Muscle of back (tissue), 13 donors: ENCODE measurements at places on chromosomes 7 and 10.

DNA sequence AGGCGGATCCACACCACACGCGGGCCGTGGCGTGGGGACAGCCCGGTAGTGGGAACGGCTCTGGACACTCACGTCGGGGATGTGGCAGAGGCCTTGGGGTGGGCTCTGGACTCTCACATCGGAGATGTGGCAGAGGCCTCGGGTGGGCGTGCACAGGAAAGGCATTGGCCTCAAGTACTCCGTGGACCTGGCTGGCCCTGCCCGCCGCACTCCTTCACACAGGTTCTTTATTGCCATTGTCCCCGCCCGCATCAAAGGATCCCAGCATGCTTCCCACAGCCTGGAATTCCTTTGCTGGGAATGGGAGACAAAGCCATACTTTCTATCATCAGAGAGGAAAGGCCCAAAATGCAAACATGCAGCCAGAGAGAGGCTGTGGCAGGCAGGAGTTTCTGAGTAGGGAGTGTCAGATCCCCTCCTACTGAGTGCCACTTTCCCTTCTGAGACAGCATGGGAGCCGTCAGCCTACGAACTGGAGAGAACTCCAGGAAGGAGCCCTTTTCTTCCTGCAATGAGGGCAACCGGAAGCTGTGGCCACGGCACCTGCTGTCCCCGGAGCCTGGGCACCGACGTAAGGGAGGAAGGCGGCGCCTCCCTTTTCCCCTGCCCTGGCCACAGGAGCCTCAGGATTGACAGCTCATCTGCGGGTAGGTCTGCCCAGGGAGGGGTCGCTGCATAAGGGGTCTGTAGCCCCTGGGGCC, 51.5 kb downstream of the RBM17 start:
- no peak for DNase-seq

DNA sequence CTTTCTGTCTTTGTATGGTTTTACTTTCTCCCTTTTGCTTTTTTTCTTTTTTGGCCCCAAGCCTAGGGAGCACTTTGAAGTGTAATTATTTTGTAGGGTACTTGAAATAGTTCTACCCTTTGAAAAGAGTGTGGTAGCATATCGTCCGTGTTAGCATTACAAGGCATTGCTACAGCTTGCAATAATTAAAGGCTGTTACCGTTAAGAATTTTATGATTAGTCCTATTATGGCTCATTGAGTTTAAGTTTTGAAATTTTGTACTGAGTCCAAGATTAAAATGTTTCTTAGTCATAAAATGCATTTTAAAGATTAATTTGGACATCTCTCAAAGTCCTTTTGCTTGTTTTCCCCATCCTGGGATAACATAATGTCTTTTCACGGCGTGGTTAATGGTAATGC, 490.0 kb upstream of the LRRN3 start:
- no peak for DNase-seq

- no peak for DNase-seq
These were observed 30.1 kb downstream of the HOXA1 start for GRCh38 chr7:27065709-27066108.

DNA sequence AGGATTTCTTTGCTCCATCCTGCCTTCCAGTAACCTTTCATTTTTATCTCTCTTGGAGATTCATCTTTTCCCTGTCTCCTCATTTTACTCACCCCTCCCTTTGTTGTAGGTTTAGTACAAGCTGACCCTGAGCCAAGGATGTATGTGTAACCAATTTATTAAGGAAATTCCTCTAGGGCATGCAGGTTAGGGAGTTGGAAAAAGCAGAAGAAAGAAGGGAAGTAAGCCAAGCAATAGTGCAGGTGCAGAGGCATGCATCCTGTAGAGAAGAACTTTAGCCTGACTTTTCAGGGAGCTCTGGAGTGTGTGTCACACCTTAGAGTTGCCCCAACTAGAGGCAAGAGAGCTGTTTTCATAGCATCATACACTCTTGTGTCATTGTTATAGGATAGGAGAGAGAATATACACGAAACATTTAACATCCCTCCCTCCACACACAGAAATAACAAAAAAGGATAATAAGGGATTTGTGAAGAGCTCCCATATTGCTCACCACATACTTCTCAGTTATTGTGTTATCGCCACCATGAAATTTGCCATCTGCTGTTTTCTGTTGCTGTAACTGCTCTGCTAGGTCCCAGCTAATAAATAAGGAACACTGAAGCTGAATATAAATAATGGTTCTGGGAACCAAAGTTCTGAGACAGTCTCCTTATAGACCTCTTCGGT, 21.8 kb upstream of the SEMA3C start:
- no peak for DNase-seq

- DNase-seq, result no peak
These were observed 10.7 kb downstream of the APBB1IP start for GRCh38 chr10:26448706-26449435.

DNA sequence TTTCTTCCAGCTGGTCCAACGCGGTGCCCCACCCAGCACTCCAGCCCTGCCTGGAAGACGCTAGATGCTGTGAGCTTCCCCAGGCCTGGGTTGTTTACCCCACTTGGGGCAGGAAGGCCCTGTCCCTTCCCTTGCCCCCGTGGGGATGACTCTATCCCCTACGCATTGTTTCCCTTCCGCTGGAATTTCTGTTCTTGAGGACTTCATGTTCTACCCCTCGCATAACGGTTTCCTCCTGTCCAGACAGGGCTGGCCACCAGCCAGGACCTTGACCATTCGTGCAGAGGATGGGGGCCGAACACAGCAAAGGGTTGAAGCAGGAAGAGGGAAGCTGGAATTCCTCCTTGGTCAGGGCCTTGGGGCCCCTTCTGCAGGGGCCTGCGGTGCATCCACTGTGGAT, 14.7 kb upstream of the SERPINE1 start:
- no peak for DNase-seq

- no peak for DNase-seq
These were observed 38.2 kb downstream of the CCDC71L start for GRCh38 chr7:106622654-106623314.

GRCh38 chr10:103856797-103857170, 1.4 kb upstream of the SH3PXD2A start:
- DNase-seq, result no peak

DNA sequence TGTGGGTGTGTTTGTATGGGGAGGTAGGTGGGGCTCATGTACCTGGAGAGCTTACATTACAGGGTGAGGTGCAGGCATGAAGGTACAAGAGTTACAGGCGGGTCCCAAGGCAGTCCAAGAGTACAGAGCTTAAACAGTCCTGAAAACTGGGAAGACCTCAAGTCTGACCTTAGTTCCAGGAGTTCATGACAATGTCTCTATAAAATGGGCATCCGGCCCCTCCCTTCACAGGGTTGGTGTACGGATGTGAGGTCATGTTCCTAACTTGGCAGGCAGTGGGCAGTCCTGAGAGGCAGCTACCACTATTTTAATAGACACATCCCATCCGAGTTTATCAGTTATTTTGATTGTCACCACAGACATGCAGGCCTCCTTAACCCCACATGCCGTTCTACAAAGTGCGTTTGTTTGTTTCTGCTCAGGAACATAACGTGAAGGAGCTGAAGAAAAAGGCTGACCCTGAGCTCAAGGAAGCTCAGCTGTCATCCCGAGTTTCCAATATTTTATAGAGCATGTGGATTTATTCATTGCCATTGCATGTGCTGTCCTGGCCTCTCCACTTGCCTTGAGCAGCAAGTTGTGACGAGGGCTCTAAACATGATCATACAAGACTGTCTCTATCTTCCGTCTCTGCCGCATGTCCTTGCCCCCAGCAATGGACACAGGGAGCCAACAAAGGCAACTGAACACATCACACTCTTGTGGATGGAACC, 647.5 kb upstream of the IGFBP3 start:
- DNase-seq, result no peak

- DNase-seq, result no peak
These were observed 39.4 kb downstream of the CTBP2 start for GRCh38 chr10:125121003-125121402.

DNA sequence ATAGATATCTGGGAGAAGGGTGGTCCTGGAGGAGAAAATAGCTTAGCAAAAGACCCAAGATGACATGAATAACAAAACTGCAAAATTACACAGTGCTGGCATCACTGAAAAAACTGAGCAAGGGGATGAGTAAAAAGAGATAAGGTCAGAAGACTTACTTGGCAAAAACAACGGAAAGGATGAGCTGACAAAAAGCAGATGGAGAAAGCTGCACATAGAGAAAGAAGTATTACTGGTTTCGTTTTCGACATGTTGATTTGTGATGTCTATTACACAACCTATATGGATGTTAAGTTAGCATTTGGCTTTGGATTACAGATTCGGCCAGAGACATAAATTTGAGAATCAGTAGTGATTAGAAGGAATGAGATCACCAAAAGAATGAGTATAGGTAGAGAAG, 132.1 kb downstream of the MACC1 start:
- DNase-seq, result no peak

DNA sequence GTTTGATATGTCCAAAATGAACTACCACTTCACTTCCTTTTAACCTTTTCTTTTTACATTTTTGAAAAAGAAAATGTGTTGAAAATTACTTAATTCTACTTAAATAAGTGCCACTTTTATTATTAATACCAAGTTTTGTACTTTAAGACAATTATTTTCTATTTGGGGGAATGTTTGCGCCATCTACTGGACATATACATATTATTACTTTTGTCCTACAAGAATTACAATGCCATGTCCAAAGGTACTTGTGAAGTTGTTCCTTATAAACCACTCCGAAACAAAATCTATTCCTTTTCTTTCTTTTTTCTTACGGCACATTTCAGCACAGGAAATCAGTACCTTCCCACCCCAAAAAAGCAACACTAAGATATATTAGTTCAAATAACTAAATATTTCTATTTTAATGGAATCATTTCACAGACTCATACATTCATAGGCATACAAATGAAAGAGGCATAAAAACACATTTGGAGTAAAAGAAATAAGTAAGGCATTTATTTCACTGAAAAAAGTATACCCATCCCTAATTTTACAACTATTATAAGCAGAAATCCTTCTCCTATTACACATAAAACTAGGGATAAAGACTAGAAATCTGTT, 169.9 kb downstream of the RNF133 start:
- peak; percentile 24 for DNase-seq

DNA sequence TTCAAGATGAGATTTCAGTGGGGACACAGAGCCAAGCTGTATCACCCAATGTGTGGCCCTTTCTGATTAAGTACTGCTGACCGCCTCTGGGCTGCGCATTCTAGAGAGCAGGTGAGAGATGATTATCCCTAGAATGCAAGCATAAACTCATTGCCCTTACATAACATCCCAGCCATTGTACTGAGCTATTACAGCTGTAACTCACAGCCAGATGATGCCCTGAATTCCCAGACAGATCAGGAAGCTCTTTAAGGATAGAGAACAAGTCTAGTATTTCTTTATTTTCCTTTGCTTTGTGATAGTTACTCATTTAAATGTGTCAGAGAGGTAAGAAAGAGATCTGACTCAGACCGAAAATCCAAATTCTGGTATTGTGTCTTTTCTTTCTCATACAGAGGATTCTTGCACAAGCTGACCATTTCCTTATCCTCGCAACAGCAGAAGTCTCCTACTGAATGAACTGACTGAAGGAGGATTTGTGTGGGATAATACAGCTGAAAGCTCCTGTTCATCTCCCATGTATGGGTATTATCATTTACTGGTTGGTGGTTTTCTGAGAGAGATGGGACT, 58.4 kb downstream of the ZNF22 start:
- DNase-seq, result no peak
